Inflammatory macrophage treated with lipopolysaccharide for 4 hours (primary cell): ENCODE measurements at places on chromosomes 5 and 9.

DNA sequence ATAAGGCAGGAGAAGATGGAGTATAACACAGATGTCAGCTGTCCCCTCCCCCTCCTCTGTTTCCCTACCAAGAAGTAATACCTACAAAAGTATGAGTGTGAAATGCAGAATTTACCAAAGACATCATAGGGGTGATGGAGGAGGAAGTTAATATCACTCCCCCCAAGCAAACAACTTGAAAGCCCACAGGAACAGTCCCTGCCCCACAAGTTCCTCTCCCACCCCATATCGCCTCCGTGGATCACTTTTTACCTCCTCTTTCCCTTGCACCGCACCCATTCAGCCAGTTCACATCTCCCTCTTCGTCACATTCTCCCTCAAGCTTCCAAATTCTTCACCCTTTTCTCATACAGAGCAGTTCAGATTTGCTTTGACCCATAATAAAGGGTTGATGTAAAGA, 7.0 kb upstream of the SIL1 start:
- no peak for DNase-seq

GRCh38 chr5:151022511-151023018, 2.2 kb downstream of the GPX3 start:
- no peak for DNase-seq

GRCh38 chr5:18959535-18959934, 1028.5 kb downstream of the CDH18 start:
- DNase-seq, result no peak

- no peak for DNase-seq
Observed at GRCh38 chr9:113538701-113539430, 75.3 kb downstream of the RGS3 start.

- no peak for DNase-seq
Observed at GRCh38 chr9:109863961-109864360, 84.0 kb downstream of the PALM2AKAP2 start.

- DNase-seq, result no peak
Observed at GRCh38 chr5:78983601-78984438, 1.3 kb downstream of the ARSB start.

GRCh38 chr5:174022384-174023095, 23.0 kb upstream of the NSG2 start:
- no peak for DNase-seq

DNA sequence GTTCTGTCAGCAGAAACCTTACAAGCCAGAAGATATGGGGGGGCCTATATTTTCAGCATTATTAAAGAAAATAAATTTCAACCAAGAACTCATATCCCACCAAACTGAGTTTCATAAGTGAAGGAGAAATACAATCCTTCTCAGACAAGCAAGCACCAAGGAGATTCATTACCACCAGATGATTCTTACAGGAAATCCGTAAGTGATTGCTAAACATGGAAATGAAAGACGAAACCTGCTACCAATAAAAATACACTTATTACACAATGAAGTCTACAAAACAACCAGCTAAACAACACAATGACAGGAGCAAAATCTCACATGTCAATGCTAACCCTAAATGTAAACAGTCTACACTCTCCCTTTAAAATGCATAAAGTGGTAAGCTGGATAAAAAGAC, 17.8 kb upstream of the C9orf72 start:
- peak; percentile 86 for DNase-seq

GRCh38 chr9:101727612-101728524, 10.6 kb downstream of the GRIN3A start:
- peak; percentile 30 for DNase-seq

DNA sequence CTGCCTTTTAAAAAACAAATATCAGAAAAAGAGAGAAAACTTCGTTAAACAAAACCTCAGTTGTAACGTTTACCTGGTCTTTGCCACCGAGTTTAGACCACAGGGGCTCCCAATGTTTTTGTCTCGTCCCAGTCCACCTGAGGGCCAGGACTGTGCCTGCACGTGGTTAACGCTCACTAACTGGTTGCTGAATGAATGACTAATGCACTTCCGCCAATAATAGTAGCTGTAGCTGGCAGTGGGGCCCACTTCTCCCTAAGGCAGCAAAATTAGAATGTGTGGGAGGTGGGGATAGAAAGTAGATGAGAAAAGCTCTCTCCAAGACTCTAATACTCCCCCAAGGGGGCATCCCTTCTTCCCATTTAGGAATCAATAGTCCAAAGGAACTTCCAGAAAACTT, 29.1 kb upstream of the MED27 start:
- no peak for DNase-seq

DNA sequence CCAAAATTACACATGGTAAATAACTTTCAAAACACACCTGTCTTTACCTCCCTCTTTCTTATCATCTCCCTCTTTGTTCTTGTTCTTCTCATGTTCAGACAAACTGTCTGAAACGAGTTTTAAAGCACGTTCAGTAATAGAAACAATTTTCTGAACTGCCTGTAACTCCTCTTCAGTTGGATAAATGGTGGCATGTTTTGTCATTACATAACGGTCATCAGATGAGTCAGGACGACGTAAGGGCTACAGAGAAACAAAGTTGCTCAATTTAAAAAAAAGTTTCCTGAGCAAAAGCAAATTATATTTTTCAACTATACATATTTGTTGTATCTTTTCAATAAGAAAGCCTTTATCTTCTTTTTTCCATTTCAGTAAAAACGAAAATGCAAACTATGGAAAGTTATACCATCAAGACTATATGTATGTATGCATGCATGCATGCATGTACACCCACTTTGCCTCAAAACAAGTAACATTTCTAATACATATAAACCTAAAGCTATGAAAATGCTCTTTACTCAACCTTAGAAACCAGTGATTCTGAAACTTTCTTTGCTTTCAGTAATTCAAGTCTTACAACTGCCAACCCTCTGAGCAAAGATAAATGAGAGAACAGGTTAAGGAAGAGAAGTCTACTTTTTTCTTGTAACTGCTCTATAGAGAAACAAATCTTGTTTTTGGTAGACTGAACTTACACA, 56.0 kb downstream of the ZFR start:
- DNase-seq, result peak; percentile 77

DNA sequence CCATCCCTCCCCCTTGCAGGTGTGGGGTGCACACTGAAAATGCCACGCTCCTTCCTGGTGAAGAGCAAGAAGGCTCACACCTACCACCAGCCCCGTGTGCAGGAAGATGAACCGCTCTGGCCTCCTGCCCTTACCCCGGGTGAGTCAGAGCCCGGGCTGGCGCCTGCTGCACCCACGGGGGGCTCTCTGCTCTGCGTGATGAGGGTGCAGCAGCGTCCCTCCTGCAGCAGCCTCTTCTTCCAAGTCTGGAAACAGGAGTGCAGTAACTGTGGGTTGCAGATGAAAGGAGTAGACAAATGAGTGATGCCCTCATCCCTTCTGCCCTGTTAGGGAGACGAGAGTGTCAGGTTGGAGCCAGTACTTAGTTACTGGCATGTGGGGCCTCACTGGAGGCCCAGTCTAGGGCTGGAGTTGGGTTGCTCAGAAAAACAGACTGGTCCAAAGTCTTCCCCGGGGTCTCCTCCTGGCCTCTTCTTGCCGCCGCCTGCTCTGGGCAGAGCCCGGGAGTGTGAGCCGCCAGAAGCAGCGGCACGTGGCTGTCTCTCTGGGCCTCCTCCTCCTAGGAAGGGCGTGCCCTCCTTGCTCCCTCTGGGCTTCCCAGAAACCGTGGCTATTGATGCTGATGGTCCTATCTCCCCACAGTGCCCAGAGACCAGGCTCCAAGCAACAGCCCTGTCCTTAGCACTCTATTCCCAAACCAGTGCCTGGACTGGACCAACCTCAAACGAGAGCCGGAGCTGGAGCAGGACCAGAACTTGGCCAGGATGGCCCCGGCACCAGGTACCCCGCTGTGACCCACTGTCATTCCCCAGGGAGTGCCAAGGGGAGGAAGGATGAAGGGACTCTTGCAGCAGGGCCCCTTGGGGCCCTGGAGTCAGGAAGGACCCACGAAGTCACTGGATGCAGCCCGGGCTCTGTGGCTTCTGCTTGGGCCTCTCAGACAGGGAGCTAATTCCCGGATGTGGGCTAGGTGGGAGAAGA, 8.4 kb downstream of the GFI1B start:
- no peak for DNase-seq

DNA sequence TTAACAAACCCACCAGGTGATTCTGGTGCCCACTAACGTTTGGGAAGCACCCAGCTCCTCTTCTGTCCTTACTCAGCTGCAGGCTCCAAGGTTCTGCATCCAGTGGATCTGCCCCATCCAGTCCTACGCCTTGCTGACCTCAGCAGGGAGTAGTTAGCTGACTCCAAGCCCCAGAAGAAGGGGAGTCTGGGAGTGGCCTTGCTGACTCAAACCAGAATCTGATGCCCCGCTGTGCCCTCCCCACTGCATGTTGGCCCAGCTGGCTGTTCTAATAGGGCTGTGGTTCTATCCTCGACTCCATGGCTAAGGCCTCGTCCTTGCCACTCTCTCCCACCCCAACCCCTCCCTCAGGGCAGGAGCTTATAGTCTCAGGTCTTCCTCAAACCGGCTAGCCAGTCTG, 136.3 kb downstream of the TTLL11 start:
- DNase-seq, result no peak

- DNase-seq, result no peak
Observed at GRCh38 chr5:39816866-39817265, 392.1 kb upstream of the DAB2 start.

- DNase-seq, result no peak
Observed at GRCh38 chr5:123116058-123116457, 27.0 kb downstream of the PRDM6 start.

DNA sequence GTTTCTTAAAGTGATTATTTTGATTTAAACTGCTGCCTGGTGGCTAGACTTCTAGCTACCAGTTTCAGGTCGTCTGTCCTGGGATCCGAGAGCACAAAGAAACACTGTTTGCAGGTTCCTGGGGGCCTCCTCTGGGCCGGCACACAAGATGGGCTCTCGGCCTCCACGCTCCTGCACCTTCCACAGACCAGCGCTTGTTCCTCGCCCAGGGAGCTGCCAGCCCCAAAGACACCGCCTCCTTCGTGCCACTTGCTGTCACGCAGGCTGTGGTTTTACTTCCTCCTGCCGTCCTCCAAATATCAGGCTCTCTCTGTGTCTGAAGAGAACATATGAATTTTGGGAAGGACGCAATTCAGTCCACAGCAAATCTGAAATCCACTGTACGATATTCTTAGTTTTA, 105.8 kb downstream of the ROR2 start:
- peak; percentile 16 for DNase-seq

GRCh38 chr5:173245319-173246134, 10.5 kb upstream of the NKX2-5 start:
- no peak for DNase-seq

DNA sequence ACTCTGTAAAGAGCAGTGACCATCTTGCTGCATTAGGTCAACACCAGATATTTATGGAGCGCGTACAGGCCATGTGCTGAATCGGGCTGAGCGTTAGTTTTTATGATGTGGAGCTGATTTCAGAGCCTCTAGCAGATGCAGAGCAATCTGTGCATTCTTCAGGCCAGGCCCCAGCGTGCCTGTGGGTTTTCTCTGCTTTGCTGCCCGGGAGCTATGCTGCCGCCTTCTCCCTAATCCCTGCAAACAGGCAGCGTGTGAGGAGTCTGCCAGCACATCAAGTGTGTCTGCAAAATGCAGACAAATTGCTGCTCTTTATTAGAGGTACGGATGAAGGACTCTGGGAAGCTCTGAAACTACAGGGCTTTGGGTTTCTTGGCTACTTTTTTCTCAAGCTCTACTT, 170.0 kb downstream of the NTRK2 start:
- no peak for DNase-seq

GRCh38 chr9:137380606-137381005, 42.4 kb downstream of the EXD3 start:
- DNase-seq, result no peak

- no peak for DNase-seq
Observed at GRCh38 chr5:6783787-6784186, 70.6 kb downstream of the TENT4A start.

GRCh38 chr9:2286825-2287455, 271.8 kb downstream of the SMARCA2 start:
- DNase-seq, result no peak

- DNase-seq, result peak; percentile 56
Observed at GRCh38 chr9:111037708-111038330, 451 bp downstream of the LPAR1 start.

DNA sequence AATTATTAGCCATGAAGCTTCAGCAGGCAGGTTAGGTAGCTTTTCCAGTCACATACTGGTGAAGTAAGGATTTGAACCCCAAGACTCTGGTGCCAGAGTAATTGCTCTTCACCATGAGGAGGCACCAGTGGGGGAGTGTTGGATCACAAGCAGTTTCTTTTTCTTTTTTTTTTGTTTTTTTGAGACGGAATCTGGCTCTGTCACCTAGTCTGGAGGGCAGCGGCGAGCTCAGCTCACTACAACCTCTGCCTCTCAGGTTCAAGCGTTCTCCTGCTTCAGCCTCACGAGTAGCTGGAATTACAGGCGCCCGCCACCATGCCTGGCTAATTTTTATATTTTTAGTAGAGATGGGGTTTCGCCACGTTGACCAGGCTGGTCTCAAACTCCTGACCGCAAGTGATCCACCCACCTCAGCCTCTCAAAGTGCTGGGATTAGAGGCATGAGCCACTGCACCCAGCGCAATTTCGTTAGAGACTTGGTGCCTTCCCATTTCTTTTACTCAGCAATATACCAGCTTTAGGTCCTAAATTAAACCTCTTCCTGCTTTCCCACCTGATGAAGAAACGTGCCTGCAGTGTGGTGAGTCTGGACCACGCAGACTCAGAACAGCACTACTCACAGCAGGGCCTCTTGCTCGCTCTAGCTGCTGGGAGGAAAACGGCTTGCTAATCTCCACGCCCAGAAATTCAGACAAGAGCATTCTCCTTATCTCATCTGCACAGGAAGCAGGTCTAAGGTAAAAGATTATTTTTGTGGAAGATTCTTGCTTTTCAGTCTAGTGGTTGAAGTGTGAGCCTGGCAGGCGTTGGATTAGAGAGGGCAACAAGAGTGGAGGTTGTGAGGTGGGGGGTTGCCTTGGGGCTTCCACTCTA, at the start of gene S100Z:
TSS of gene S100Z (plus strand) at position 596 of the 873 bp plus-strand sequence. CDS start 25,346 bp downstream, outside the sequence.
- DNase-seq, result peak; percentile 27

- no peak for DNase-seq
Observed at GRCh38 chr9:105502276-105502675, 54.4 kb downstream of the FSD1L start.

- no peak for DNase-seq
Observed at GRCh38 chr5:107425541-107426031, 245.2 kb downstream of the EFNA5 start.

DNA sequence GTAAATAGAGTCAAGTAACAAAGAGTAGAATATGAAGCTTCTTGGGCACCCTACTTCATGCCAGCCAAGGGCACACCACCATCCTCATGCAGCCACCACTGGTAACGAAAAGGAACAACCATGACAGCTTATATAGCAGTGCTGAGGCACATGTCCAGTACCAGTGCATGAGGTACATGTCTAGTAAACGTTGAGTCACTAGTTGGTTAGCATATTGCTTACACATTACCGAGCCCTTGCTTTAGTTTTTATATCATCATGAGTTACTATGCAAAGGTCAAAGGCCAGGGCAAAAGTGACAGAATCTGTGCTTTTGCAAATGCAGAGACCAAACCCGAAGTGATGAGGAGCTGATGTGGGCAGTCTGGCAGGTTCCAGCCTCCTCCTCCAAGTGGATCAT, 147.1 kb upstream of the MAP1B start:
- no peak for DNase-seq

- DNase-seq, result no peak
Observed at GRCh38 chr9:27210588-27210987, 86.4 kb downstream of the EQTN start.
